A673 (cell line): ENCODE measurements at places on chromosomes 1 and 21.

DNA sequence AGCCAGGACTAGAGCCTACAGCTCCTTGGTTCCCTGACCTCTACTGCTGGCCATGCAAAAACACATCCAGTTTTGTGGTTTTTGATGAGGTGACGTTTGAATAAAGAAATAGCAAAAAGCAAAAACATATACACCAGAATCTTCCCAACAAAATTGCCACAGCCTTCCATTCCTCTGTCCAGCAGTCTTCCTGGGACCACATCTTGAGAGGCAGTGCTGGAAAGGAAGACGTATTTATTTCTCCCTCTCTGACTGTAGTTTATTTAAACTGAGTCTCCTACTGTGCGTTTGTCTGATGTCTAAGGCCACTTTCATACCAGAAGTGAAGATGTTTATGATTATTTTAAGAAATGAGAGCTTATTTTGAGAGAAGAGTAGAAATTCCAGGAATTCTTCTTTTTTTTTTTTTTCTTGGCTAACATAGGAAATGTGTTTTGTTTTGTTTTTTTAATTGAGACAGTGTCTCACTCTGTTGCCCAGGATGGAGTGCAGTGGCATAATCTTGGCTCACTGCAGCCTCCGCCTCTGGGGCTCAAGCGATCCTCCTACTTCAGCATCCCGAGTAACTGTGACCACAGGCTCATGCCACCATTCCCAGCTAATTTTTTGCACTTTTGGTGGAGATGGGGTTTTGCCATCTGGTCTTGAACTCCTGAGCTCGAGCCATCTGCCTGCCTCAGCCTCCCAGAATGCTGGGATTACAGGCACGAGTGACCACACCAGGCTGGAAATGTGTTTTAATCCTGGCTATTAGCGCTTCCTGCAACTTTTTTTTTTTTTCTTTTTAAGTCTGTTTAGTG lies 118.5 kb downstream of the ITSN1 start:
- DNase-seq: no peak

DNA sequence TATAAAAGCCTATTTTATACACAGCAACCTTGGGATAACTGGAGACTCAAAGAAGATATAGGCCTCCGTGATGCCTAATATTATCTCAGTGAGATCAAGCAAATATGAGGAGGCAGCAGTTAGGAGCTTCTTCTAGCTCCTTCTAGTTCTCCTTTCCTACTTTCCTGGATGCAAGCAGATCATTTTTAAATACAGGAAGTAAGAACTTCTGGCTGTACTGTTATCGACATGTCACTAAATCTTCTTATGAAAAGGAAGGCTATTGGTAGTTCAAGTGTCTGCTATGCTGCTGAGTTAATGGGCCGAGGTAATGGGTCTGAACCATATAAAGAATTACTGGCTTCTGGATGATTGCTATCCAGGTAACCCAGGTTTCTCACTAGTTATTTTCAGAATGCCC lies 15.9 kb downstream of the HSPA13 start:
- DNase-seq: no peak

GRCh38 chr1:235009561-235010306 lies 118.9 kb downstream of the TOMM20 start:
- no peak for DNase-seq

- no peak for DNase-seq
Measured at GRCh38 chr1:95685081-95685480, 451.1 kb downstream of the RWDD3 start.

- no peak for DNase-seq
Measured at GRCh38 chr1:3313576-3313950, 140.9 kb upstream of the ARHGEF16 start.

- peak; percentile 24 for DNase-seq
Measured at GRCh38 chr1:83769072-83769471, 229.9 kb downstream of the TTLL7 start.

GRCh38 chr1:1120096-1120495 lies 4.2 kb upstream of the C1orf159 start:
- DNase-seq: no peak

DNA sequence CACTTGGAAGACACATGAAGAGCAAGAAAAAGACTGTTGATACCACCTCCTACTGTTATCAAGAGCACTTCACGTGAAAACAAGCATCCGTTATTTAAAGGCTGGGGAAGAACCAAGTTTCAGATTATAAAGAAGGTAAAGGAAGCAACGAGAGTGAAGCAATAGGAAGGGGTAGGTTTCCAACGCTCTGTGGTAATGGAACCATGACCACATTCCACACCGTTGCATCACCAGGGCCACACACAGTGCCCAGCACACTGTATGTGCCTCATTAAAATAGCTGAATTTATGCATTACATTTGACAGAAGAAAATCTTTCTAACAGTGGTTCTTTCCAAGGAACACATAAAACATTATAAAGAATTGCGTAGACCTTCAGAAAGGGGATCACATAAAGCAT lies 435.8 kb downstream of the MRPL39 start:
- DNase-seq: peak; percentile 3

GRCh38 chr1:171935664-171936063 lies 94.4 kb downstream of the DNM3 start:
- no peak for DNase-seq

DNA sequence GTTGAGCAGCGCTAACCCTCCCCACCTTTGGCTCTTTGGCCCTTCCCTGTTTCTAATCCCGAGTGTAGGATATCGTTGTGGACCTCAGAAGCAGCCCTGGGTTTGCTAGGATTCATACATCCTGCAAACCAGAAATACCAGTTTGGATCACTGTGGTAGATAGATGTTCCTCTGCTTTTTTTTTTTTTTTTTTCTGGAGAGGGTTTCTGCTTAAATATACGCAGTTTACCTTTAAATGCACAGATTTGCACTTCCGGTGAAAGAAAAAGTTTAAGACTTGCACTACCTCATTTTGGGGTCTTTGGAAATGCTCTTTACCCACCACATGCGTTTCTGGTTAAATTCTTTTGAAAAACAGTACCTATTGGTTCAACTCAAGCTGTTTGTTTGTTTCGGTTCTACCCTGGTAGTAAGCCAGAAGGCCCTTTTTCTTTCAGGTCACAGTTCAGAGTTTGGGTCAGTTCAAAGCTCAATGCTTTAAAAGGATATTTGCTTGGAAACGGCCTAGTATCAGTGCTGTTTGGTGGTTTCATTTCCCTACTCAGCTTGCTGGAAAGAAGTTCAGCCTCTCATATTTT lies 908 bp downstream of the DDI2 start:
- DNase-seq: no peak

DNA sequence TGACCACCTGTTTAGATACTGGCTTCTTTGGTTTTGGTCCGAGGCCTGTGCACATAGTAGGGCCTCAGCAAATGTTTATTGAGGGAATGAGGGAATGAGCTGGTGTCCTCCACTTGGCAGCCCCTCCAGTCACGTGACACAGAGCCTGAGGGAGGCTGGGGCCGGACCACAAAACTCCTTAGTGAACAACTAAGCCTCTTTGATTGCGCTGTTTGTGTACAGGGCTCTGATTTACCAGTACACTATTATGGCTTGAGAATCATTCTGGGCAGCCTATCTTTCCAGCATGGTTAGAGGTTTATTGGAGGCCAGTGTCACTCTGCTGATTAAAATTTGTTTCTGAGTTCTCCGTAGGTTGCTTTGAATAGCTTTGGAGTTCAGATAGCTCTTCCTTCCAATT lies 10.2 kb upstream of the LRRN2 start:
- DNase-seq: no peak

DNA sequence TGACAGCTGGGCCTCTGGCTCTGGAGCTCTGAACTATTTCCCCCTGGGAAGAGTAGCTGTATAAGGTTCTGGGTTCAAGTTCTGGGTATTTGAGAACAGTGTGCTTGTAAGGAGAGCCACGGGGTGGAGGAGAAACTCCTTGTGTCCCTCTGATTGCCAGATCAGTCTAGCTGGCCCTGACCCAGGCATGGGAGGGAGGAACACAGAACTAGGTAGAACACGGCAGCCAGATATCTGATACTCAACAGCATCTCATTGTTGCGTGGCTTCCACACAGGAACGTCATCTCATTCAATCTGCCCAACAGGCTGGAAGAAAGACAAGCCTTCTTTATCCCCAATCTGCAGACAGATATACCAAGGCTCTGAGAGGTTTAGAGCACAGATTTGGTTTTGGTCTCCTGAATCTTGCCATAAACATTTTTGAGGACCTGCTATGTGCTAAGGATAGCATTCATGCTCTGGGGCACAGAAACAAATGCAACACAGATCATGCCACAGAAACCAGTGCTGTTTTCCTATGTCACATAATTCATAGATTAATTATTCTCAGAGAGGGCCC lies 83.8 kb downstream of the PLXNA2 start:
- DNase-seq: no peak

DNA sequence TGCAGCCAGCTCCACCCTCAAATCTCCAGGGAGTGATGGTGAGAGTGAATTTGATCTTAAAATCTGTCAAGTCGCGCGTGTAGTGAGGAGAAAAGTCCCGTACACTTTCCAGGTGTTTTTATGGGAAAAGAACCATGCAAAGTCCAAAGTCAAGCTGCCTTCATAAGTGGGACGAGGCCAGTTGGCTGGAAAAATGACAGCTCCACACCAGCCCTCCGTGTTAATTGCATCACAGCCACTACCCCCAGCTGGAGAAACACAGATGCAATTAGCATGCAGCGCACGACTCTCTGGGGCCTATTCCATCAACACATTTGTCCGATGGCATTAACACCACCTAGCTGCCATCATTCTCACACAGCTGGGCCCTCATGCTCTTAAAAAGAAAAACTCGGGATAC lies 68.4 kb downstream of the KLHDC7A start:
- no peak for DNase-seq

GRCh38 chr1:74674278-74675048 lies 871 bp upstream of the ERICH3 start:
- DNase-seq: no peak

DNA sequence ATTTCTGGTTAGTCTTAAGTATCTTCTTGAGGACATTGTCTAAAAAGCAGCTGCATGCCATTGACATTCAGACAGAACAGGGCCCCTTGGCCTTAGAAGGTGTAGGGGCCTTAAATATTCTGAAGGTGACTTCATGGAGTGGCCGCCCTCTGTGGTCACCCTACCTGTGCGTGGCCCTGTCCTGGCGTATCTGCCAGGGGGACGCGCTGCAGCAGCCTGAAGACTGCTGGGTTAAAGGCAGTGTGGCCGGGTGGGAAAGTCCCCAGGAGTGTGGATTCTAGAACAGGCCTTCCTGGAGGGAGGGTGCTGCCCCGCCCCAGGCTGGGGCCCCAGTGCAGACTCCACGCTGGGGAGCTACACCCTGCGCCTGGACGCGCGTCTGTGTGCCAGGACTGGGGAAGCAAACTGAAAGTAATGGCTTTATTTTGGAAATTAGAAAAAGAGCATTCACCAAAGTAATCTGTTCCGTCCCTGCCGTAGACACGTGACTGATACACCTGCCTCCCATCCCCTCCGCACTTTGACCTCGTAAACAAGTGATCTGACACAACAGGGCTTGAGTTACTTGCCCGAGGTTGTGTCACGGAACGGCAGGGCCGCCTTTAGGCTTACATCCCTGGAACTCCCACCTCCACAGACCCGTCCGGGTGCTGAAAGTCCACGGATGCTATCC lies 1.8 kb downstream of the AGPAT3 start:
- no peak for DNase-seq

- no peak for DNase-seq
Measured at GRCh38 chr21:42245331-42246193, 26.6 kb downstream of the ABCG1 start.

- peak; percentile 18 for DNase-seq
Measured at GRCh38 chr1:33735624-33736023, 128.3 kb upstream of the HMGB4 start.

- DNase-seq: peak; percentile 94
Measured at GRCh38 chr1:178031856-178032320, 62.0 kb upstream of the RASAL2 start.

GRCh38 chr1:114320586-114320985 lies 166.9 kb upstream of the SYT6 start:
- DNase-seq: no peak

GRCh38 chr1:169163059-169163458 lies 56.6 kb downstream of the ATP1B1 start:
- no peak for DNase-seq

DNA sequence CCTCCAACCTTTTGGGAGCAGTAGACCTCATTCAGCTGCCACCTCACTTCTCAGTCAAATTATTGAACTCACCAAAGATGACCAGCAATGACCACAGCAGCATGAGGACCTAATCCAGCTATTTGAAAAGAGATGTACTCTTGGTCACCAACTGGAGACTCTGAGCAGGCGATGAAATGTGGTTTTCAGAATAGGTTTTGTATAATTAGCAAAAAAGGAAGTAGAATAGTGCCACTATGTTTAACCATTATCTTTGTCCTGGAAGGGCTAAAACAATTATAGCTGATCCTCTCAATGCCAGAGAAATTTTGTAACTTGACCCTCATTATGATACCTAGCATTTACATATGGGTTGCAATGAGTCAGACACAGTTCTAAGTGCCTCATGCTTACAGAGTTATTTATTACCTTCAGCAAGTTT lies at the start of gene FCRL2:
FCRL2 (minus strand) TSS at position 162 of the 421 bp plus-strand sequence; CDS start at position 103, 59 bp downstream.
- no peak for DNase-seq

GRCh38 chr1:42658877-42659337 lies 684 bp downstream of the PPIH start:
- no peak for DNase-seq

DNA sequence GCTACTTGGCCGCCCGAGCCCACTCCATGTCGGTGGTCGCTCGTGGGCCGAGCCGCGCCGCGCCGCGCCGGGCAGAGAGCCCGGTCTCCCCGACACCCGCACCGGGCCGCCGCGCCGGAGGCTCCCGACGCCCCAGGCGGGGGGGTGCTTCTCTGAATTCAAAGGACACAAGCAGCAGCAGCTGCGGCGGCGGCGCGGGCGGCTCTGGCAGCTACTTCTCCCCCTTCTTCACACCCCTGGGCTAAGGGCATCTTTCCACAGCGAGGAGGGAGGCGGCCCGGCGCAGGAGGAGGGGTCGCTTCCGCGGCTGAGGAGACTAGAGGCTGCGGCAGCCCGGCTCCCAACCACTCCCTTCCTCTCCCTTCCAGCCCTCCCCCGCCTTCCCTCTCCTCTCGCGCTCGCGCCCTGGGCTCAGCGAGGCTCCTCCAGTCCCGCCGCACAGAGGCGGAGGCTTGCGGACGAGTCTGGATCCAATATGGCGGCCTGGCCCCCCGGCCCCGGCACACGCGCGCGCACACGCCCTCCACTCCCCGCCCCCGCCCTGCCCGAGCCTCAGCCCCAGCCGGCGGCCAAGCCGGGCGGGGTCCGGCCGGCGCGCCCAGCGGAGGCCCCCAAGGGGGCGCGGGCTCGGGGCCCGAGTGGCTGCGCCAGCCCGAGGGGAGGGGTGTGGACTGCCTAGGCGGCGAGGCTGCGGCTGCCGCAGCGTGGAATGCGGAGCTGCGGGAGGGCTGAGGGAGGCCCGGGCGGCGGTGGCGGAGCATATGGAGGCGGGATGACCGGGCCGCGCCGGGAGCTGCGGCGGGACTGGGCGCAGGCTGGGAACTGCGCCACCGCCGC lies at the start of gene CDC42BPA:
CDC42BPA (minus strand) TSS at position 477 of the 837 bp plus-strand sequence. CDS start 1,310 bp downstream, outside the sequence.
- peak; percentile 96 for DNase-seq
